ENCODE measurements at places on chromosomes 1 and 21. TPM values are rescaled to one million over a fixed set of nuclear protein-coding genes. Genes with fewer than 3 reads are reported as not detected.

DNA sequence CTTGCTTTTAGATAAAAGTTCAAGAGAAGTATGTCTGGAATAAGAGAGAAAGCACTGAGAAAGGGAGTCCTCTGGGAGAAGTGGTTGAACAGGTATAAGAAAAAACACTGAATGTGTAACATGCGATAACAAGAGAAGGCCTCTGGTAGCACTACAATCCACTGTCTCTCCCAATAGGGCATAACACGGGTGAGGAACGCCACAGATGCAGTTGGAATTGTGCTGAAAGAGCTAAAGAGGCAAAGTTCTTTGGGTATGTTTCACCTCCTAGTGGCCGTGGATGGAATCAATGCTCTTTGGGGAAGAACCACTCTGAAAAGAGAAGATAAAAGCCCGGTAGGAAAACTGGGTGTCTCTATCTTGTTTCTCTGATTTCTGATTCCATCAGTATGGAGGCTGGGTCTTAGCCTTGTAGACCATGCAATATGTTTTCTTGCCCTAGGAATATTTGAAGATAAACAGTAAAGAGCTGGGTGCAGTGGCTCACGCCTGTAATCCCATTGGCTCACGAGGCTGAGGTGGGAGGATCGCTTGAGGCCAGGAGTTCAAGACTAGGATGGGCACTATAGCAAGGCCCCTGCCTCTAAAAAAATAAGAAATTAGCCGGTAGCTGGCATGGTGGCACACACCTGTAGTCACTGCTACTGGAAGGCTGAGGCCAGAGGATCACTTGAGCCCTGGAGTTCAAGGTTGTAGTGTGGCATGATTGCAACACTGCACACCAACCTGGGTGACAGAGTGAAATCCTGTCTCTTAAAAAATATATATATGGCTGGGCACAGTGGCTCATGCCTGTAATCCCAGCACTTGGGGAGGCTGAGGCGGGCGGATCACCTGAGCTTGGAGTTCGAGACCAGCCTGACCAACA lies 40.4 kb downstream of the DAP3 start:
- DNase-seq, result peak; percentile 9

DNA sequence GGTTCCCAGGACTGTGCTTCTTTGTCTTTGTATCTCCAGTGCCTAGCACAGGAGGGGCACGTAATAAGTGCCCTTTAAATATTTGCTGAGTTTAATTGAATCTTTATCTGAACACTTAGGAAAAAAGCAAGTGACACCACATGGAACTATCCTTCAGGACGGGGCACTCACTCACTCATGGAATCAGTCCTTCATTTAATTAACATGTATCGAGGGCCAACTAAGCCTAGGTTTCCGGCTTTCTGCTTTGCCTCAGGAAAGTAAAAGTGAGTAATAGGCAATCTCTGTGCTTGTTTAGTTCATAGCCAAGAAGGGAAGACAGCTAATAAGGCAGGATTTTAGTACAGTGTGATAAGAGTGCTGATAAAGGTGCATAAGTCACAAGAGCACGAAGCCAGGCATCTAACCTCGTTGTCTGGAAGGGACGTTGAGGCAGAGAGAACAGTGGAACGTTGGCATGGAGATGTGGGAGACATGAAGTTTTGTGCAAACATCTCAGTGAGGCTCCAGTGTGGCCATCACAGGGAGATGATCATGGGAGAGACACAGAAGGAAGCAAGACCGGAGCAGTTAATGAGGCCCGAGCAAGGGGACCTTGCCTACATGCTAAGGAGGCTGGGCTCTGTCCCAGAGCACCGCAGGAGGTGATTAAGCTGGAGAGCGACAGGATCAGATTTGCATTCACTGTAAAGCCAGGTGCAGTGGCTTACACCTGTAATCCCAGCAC lies 54.1 kb upstream of the TRIM67 start:
- no peak for DNase-seq

DNA sequence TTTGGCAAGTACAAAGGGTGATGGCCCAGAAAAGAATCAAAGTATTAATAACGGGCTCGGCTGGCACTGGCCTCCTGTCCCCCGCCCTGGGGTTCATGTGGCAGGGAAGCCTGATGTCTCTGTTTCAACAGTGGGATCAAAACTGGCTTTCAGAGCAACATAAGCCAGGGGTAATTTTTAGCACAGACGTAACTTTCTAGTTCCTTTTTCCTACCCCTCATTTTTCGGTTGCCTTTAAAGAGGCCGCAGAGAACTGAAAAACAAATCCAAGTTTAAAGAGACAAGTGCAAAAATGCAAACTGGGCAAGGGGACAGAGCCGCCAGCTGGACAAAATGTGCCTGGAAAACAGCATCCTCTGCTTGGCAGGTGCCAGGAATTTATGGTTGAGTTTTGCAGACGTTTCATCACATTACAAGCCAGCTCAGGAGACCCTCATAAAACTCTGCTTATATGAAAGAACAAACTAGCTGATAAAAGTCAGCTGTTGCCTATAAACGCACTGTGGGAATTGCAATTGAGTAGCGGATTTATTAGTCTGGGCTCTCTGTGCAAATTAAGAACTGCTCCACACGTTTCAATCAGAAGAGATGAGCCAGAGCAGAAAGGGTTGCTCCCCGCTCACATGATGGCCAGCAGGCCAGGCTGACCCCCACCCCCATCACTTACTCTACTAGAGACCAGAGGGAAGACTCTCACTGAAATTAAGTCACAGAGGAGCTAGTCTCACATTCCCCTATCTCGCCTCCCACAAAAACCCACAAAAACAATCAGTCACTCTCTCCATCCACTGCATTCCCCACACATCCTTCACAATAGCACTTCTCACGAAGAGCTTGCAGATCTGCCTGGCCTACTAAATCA lies 15.8 kb upstream of the CDCA8 start:
- DNase-seq, result no peak

DNA sequence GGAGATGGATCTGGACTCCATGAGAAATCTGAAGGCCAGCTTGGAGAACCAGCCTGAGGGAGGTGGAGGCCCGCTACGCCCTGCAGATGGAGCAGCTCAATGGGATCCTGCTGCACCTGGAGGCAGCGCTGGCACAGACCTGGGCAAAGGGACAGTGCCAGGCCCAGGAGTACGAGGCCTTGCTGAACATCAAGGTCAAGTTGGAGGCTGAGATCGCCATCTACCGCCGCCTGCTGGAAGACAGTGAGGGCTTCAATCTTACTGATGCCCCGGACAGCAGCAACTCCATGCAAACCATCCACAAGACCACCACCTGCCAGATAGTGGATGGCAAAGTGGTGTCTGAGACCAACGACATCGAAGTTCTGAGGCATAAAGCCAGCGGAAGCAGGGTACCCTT lies 601.5 kb upstream of the ZP4 start:
- DNase-seq, result no peak

DNA sequence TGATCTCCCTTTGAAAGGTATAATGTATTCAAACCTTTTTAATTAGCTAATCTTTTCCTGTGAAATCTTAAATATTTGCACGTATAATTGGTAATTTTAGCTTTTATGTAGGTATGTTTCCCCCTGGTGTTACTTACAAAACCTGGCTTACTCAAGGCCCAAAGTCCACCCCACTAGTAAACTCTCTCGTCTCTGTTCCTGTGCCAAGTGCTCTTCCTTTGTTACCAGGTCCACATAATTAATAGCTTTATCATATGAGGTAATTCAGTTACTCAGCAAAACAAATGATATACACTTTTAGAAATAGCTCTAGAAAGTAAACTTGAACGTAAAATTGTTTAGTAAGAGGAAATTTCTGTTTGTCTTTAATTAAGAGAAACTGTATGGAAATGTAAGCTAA lies 36.7 kb downstream of the NFIA start:
- DNase-seq, result no peak

- DNase-seq, result no peak
Measured at GRCh38 chr21:14869984-14870852, 194.6 kb downstream of the NRIP1 start.

DNA sequence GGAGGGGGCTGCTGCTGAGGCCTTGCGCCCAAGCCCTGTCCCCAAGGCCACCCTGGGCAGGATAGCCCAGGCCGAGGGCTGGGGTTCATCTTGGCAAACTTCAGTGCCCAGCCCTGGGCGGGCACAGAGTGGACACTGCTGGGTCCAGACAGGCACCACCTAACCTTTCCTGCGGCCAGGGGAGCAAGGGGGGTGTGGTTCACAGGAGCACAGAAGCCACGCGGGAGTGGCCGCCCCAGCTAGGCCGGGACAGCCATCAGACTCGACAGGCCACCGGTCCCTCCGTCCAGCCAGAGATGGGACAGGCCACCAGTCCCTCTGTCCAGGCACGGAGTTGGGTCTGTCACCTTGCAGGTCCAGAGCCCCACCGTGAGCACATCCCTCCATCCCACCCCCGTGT lies 28.9 kb downstream of the ARHGEF16 start:
- DNase-seq, result no peak

DNA sequence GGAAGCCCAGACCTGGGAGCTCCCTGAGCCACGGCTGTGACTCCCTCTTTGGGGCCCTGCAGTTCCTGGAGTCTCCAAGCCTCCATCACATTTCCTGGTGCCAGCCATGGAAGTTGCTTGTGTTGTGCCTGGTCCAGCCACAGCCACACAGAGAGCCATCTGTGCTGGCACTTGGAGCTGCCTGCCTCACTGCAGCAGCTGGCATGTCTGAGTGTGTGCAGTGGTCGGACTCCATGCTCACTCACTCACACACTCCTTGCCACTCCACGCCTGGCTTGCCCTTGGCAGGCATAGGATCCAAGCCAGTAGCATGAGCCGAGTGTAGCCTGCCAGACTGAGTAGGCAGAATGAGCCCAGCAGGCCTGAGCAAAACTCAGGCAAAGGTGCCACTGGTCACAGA lies 516.3 kb upstream of the BEND5 start:
- DNase-seq, result no peak

- DNase-seq, result no peak
Measured at GRCh38 chr1:228872080-228872479, 136.8 kb downstream of the RHOU start.

GRCh38 chr21:34055615-34056014 lies 17.8 kb upstream of the MRPS6 start:
- no peak for DNase-seq

- peak; percentile 63 for DNase-seq
Measured at GRCh38 chr1:192808518-192809306, at the start of gene RGS2. Gene RGS2 (plus strand): TSS chr1:192809039. CDS start chr1:192809072, 33 bp downstream.

GRCh38 chr1:217590598-217590997 lies 40.3 kb downstream of the GPATCH2 start:
- no peak for DNase-seq

- DNase-seq, result peak; percentile 98
Measured at GRCh38 chr1:153566414-153567371, 1.0 kb upstream of the S100A2 start.

GRCh38 chr1:53639996-53640700 lies 98.8 kb downstream of the GLIS1 start:
- no peak for DNase-seq

DNA sequence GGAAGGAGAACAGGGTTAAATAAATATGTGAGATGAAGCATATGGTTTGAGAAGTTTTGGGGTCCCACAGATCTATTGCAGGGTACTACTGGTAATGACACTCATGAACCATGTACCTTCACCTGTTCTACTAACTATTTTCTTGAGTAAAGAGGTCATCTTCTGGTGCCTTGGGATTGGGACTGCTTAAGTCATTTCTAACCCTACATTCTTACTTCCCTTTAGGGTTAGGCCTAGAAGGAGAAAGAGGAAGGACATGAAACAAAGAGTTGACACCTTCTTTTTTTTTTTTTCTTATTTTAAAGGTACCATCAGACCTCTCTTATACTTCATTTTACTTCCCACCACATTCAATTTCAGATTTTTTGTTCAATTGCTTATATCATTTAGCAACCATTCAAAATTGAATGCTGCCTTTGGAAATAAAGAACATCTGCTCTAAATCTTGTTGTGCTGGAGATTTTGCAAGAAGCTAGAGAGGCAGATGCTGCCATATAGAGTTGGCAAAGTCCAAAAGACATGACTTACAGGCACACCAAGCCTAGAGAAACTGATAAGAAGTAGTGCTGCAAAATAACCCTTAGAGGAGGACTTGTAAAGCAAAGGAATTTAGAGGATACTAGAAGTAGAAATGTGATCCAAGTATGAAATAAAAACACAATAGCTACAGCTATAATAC lies 374.4 kb upstream of the ST6GALNAC5 start:
- no peak for DNase-seq

DNA sequence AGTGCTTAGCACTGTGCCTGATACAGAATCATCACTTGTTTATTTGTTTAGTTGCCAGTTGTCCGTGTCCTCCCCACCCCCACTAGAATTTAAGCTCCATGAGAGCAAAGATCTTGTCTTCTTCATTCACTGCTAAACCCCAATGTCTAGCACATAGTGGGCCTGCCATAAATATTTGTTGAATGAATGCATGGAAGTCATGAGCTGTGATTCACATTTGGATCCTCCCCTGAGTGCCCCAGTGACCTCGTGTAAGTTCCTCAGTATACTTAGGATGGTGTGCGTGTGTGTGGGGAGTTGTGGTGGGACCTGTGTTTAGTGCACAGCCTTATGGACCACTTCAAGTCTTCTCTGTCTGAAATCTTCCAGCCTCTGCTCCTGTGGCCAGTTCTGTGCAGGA lies 23.1 kb downstream of the IER5 start:
- DNase-seq, result no peak

The SPATA45 gene
- total RNA-seq, result not detected

The CASQ1 gene
- total RNA-seq, result 6.0 TPM

The PTPRC gene
- total RNA-seq, result 86.8 TPM

The LCK gene
- 4.1 TPM for total RNA-seq

The PTGER3 gene
- total RNA-seq, result 61.7 TPM

The RXRG gene
- 2.8 TPM for total RNA-seq

The APOBEC4 gene
- not detected for total RNA-seq

The OMA1 gene
- total RNA-seq, result 42.4 TPM

The ROR1 gene
- total RNA-seq, result 51.8 TPM

The CHAF1B gene
- total RNA-seq, result 1.2 TPM

The NCMAP gene
- not detected for total RNA-seq

The KRTCAP2 gene
- 112 TPM for total RNA-seq

The SELENBP1 gene
- 67.6 TPM for total RNA-seq

The PPIAL4G gene
- not detected for total RNA-seq
